Endothelial cell of umbilical vein (primary cell): ENCODE measurements at places on chromosomes 1 and 21. TPM values are rescaled to one million over a fixed set of nuclear protein-coding genes. Genes with fewer than 3 reads are reported as not detected.

- no peaks in the 10 kb centered on the region for H3K36me3 ChIP-seq
- no peak overlapping the region for H3K27ac ChIP-seq
- no peaks in the 10 kb centered on the region for H3K4me1 ChIP-seq
- H3K4me3 ChIP-seq: no peak overlapping the region
- H3K27me3 ChIP-seq: no peaks in the 10 kb centered on the region
These were observed 72.2 kb upstream of the DPT start for GRCh38 chr1:168801032-168801745.

FTCD gene
- 1.2 and 1.5 TPM in 2 replicates for total RNA-seq

SPOCD1 gene
- total RNA-seq: 0.27 and 24.9 TPM in 2 replicates

TFF2 gene
- total RNA-seq: not detected in 2 replicates

KCNJ9 gene
- not detected in 2 replicates for total RNA-seq
